ENCODE measurements at places on chromosomes 3 and 15.

DNA sequence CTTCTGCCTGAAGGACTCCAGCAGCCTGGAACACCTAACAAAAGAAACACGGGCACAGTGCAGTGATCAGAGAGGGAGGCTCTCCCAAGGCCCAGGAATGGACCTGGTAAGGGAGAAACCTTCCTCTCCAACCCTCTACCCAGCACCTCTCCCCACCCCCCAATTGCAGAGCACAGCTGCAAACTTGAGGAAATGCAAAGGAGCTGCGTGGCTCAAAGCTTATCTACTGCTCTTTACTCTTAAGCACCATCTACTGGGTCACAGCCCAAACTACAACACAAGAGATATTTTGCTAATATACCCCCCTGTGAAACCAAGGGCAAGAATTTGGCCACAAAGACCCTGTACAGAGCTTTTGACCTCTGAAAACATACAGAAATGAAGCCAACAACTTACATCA is 328.3 kb downstream of the OXSM start:
- no peak for DNase-seq

- DNase-seq: peak; percentile 14
These were observed at the start of gene CAMP for GRCh38 chr3:48222616-48223513. CAMP (plus strand) TSS chr3:48223495; CDS start chr3:48223512, 17 bp downstream.

GRCh38 chr15:59833366-59833765 is 144.2 kb upstream of the BNIP2 start:
- DNase-seq: no peak

- DNase-seq: no peak
These were observed 92.2 kb downstream of the ST6GAL1 start for GRCh38 chr3:187022403-187023029.

- no peak for DNase-seq
These were observed 172.3 kb upstream of the MCTP2 start for GRCh38 chr15:94059013-94059587.

GRCh38 chr3:129577925-129578786 is 28.3 kb downstream of the PLXND1 start:
- DNase-seq: no peak

DNA sequence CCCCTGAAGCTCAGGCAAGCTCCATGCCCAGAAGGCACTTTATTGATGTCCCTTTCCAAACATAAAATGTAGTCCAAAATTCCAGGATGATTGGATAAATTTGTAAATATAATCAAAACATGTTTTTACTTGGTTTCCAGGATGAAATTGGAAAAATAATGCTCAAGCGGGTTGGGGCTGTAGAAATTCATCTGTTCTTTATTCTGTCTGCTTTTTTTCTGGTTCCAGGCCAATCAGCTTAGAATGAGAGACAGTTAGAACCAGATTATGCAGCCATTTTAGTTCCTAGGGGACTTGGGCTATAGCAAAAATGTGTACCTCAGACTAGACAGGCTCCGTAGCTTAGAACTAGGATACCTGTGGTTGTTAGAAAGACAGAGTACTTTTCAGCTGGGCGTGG is 450.8 kb downstream of the MCTP2 start:
- DNase-seq: no peak

GRCh38 chr15:23857028-23857641 is 170.0 kb upstream of the NDN start:
- no peak for DNase-seq

DNA sequence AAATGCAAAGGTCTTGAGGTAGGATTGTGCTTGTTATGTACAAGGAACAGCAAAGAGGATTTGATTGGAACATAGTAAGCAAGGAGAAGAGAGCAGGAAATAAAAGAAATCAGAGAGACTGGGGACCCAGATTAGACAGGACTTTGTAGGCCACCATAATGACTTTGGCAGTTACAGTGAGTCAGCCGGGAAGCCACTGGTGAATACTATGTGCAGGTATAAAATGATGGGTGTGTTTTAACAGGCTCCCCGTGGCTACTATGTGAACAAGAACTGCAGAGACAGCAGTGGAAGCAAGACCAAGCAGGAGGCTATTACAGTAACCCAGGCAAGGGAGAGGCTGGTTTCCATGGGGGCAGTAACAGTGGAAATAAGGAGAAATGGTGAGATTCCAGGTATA is 55.2 kb downstream of the NPTN start:
- DNase-seq: no peak

- DNase-seq: peak; percentile 38
These were observed 155.7 kb downstream of the GREM1 start for GRCh38 chr15:32873284-32874114.

DNA sequence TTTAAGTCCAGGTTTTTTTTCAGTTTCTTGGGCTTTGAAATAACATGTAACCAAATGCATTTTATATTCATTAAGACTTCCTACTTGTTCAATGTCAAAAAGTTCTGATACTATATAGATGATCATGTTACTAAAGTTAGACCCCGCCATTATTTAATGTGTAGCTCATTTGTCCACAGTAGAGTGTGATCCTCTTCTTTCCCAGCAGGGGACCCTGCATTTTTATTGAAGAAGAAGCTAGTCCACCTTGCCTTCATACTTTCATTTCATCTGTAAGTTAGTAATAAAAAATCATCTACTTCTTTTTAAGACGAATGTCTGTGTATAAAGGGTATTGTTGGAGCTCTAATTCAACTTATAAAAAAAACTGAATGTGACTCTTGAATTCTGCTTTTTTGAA is 404.6 kb downstream of the SI start:
- no peak for DNase-seq

- no peak for DNase-seq
These were observed 14.8 kb downstream of the CCNDBP1 start for GRCh38 chr15:43199945-43200488.

GRCh38 chr15:83887404-83887803 is 233.5 kb downstream of the ADAMTSL3 start:
- no peak for DNase-seq

- DNase-seq: no peak
These were observed 465.5 kb downstream of the SI start for GRCh38 chr3:164612751-164613150.

DNA sequence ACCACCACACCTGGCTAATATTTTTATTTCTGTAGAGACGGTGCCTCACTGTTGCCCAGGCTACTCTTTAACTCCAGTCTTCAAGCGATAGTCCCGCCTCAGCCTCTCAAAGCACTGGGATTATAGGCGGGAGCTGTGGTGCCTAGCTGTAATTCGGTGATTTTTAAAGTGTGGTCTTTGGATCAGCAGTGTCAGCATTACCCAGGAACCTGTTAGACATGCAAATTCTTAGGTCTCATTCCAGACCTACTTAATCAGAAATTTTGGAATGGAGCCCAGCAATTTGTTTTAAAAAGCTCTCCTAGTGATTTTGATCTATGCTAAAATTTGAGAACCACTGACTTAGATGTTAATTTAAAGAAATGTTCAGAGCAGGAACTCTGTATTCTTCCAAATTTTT is 51.9 kb downstream of the GOLM2 start:
- peak; percentile 92 for DNase-seq

- peak; percentile 4 for DNase-seq
These were observed 488.3 kb upstream of the GOLIM4 start for GRCh38 chr3:168583977-168584376.

DNA sequence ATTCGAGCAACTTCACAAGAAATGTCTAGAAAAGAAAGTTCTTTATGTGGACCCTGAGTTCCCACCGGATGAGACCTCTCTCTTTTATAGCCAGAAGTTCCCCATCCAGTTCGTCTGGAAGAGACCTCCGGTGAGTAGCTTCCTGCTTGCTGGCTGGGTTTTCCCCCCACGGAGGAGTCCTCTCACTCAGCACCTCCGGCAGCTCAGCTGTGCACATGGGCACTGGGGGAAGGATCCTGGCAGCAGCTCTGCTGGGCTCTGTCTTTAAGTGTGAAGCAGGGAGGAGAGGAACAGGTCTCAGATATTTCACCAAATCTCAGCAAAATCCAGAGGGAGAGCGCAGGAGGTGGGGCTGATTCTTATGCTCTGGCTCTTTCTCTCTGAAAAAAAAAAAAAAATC is 684 bp downstream of the CAPN3 start:
- DNase-seq: no peak

- no peak for DNase-seq
These were observed 175.6 kb downstream of the AKAP13 start for GRCh38 chr15:85555875-85556617.

DNA sequence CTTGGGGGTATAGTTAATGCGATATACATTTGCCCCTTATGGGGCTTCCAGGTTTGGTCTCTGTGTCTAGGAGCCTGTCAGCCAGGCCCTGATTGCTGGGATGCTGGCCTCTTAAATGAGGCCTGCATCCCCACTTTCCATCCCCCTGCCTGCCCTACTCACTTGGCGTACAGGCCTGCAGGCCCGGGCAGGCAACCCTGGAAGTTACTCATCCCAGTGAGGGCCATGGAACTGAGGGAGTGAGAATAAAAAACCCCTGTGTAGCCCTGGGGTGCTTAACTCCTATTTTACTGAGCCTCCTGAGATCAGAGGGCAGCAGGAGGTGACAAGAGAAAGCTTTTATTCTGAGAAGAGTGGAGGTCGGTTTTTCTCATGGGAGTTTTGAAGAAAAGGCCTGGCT is 2.0 kb downstream of the DISP2 start:
- no peak for DNase-seq

GRCh38 chr3:186694288-186695032 is 22.7 kb upstream of the KNG1 start:
- no peak for DNase-seq

DNA sequence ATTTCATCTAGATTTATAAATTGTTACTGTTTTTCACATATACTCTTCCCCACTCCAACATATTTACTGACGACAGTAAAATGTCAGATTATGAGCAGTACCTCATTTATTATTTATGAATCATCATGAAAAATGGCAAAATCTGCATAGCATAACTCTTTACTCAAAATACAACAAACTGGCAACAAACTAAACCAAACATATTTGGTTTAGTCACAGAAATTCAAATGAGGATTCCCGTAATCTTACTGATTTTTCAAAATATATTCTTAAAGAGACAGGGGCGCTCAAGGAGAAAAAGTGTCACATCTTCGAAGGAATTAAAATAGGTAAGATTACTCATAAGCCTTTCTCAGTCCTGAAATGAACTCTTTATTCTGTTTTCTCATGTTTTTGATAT is 3.0 kb upstream of the GPR87 start:
- peak; percentile 36 for DNase-seq

GRCh38 chr3:157459706-157460105 is 23.1 kb downstream of the PTX3 start:
- DNase-seq: no peak

DNA sequence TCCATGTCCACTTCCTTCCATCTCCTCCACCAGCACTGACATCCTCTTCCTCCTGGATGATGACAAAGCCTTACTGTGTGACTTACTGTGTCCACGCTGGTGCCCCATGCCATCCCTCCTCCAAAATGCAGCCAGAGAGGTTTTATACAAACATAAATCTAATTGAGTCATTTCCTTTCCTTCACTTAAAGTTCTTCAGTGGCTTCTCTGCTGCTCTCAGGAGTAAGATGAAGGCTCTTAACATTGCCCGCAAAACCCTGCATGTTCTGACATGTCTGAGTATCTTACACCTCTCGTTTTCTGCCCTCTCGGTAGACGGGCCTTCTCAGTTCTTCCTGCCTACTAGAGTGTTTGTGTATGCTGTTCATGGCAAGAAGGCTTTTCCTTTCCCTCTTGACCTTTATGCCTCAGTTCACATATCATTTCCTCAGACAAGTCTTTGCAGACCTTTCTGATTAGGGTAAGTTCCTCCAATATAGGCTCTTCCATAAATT is 175.5 kb downstream of the CFAP20DC start:
- DNase-seq: peak; percentile 17

GRCh38 chr3:52433328-52433995 is 11.4 kb downstream of the SEMA3G start:
- DNase-seq: no peak

DNA sequence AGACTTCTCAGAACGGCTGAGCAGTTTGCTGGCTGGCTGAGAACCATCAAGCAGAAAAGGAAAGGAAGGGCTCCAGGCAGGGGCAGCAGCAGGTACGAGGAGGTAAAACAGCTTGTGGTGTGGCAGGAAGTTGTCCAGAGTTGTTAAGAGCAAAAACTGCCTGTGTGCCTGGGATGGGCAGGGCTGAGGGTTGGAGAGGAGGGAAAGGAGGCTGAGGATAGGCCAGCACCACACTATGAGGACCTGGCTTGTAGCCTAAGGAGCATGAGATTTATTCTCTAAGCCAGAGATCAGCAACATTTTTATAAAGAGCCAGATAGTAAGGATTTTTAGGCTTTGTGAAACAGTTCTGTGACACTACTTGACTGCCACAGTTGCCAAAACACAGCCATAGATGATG is 8.0 kb downstream of the IGSF10 start:
- DNase-seq: no peak

DNA sequence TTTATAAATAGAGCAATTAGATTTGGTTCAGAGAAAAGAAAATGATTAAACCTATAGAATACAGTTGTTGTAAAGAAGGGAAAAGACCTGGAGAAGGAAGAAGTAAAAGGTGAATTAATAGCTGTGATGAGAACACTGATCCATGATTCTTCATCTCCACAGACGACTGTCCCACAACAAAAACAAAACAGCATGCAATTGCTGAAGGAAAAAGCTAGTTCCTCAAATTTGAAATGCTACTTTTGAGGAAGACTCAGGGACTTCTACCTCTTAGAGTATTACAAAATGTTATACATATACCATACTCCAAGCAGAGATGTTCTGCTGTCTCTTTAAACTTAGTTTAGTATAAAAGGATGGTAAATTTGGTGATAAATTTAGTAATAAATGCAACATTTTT is 21.5 kb downstream of the ALCAM start:
- no peak for DNase-seq

GRCh38 chr3:192168202-192168601 is 559.1 kb downstream of the FGF12 start:
- no peak for DNase-seq

DNA sequence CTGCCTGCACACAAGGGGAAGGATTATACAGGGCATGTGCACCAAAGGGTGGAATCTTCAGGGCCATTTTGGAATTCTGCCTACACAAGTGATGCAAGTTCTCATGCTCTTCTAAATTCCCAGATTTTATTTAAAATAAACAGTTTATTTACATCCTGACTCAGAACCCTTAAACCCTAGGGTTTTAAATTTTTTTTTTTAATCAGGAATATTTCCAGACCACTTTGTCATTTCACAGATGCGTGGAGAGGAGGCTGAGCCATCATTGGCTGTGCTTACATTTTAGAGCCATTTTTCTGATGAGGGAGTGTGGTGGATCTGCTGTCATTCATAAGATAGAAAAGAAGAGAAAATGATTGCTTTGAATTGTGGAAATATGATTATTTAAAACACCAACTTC is 65.2 kb upstream of the MNS1 start:
- no peak for DNase-seq

GRCh38 chr3:171189394-171190080 is 163.0 kb upstream of the SLC2A2 start:
- no peak for DNase-seq

GRCh38 chr15:81394603-81395002 is 20.6 kb upstream of the TMC3 start:
- DNase-seq: peak; percentile 4

GRCh38 chr3:55146216-55146615 is 218.4 kb upstream of the LRTM1 start:
- no peak for DNase-seq

DNA sequence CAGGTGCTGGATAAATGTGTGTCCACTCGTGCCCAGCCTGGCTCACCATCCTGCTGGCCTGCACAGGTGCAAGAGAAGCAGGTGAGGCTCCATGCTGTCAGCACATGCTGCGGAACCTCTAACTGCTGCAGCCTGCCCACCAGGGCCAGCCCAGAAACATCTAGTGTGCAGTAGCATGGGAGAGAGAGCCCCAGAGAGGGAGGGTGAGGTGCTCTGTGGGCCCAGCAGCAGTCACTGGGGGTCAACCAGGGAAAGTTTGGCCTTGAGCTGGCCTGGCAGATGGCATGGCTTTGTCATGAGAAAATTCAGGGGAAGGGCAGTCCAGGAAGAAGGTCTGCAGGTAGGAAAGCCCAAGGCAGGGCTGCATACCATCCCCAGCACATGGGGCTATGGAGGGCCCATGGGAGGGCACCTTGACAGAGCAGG is 18.2 kb upstream of the PRR23E start:
- DNase-seq: no peak

All from astrocyte (in vitro differentiated cells and primary cell).